Fibroblast of the conjunctiva (primary cell): ENCODE measurements at places on chromosomes 2 and 18.

DNA sequence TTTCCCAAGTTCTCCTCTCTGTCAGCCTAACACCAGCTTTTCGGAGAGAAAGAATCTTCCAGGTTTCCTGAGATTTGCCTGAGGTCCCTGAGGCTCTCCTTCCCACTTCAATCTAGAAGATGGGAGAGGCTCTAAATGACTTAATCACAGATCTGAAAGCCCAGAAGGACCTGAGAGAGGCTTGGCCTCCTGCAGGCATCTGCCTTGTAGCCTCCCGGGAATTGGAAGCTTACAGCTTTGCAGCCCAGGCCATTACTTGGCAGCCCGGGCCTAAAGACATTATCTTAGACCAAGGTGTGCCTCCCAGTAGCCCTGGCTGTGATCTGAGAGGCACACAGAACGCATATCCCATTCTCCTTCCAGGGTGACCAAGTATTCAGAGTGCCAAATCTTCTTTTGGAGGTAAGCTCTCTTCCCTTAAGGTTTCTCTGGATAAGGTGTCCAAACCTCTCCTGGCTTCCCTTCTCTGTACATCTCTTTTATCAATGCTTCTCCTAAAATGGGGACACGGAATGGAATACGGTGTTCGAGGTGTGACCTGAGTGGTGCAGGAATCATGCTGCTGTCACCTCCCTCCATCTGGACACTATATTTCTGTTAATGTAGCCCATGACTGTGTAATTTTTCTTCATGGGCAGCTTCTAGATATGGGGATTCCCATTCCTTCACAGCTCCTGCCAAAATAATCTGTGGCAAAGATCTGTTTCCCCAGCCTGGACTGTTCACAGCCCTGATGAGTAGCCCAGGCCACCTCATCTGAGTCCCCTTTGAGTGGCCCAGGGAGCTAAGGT is 16.0 kb downstream of the CTIF start:
- DNase-seq: no peak

DNA sequence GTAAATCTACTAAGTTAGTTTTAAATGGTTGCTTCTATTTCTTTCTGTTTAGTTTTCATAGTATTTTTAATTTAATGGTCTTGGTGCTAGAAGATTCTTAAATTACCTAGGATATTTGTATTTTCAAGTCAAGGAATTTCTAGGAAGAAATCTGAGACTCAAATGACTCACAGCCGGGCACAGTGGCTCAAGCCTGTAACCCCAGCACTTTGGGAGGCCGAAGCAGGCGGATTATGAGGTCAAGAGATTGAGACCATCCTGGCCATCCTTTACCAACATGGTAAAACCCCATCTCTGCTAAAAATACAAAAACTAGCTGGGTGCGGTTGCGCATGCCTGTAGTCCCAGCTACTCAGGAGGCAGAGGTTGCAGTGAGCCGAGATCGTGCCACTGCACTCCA is 95.5 kb downstream of the C2orf74 start:
- DNase-seq: no peak

DNA sequence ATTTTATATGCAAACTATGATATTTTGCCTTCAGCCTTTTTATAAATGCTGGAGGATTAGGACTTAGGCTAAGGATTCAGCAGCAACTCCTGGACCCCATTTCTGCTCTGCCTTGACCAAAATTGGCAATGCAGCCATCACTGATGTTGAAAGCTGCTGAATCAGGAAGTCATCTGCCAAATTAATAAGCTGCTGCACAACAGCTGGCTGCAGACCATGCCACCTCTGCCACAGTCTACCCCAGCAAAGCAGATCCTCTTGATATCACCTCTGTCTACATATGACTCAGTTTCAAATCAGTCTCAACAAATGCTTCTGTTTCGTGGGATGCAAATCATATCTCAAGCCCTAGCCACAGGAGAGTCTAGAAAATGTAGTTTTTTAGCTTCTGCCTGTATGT is 7.1 kb upstream of the SOS1 start:
- no peak for DNase-seq

GRCh38 chr2:61878761-61879160 is 9.7 kb downstream of the CCT4 start:
- no peak for DNase-seq

GRCh38 chr18:26803643-26804042 is 61.9 kb downstream of the AQP4 start:
- no peak for DNase-seq

DNA sequence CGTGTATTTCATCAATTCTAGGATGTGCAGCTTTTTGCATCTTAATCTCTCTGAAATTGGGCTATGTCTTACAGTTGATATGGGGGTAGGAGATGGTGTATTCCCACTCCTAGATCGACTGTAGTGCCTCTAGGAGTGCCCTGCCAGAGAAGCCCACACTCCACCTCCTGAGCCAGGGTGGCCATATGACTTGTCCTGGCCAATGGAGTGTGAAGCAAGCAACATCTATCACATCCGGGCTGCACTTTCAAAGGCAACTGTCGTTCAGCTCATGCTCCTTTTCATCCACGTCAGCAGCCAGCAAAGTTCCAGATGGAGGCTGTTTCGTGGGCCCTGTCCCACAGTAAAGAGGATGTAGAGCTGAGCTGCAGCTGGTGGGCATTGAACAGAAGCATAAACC is 149.4 kb upstream of the SLC1A4 start:
- DNase-seq: no peak
